CD4-positive, CD25-positive, alpha-beta regulatory T cell (primary cell): ENCODE measurements at places on chromosomes 12 and 14.

DNA sequence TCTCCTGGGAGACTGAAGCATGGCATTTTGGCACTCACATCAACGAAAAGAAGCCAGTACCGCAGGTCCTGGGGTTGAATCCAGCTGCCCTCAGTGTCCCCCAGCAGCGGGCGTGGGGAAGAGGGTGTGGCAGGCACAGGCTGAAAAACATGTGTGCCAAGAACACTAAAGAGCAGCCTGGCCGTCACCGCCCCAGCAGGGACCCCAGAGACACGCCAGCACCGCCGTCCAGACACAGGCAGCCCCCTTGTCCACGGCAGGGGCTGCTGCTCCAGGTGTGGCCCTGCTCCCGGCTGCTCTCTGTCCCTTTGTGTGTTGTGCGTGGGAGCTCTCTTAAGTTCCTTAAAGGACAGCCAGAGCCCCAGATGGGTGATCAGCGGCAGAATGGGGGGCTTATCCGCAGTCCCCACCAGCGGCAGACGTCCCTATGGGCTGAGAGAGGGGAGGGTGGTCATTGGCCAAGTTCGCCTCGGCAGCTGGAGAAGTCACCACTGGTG is 556 bp downstream of the PHETA1 start:
- peak; percentile 13 for DNase-seq

DNA sequence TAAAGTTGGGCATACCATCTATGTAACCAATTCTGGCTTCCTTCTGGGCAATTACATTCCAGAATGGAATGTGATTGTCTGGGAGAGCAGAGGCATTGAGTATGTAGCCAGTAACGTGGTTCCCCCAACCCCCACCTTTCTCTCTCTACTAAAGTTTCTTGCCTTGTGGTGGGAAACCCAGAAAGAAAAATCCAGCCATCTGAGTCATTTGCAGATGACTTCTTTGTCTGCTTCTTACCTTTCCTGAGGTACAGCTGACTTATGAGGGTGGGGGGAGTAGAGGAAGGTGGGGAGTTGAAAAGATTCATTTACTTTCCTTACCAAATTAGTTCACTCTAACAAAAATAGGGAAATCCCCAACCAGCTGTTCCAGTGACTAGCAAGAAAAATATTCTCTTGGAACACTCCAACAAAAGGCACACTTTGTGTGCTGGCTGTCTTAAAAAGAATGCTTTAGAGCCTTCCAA is 112.1 kb upstream of the FRMD6 start:
- no peak for DNase-seq

DNA sequence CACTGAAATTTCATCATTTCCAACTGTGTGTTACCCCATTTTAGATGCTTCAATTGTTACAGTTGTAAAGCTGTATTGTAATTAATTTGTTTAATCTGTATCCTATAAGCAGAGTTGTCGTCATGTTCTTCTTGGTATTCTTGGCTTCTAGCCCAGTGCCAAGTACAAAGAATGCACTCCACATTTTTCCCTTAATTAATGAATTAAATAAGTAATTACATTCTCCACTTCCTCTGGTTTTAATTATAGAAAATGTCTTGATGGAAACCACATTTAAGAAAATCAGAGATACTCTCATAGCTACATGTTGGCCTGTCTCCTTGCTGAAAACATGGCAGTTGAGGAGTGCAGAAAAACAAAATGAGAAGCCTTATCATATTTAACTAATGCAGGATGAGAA is 746 bp downstream of the DNAI7 start:
- DNase-seq, result no peak

GRCh38 chr14:67602076-67602475 is 2.0 kb upstream of the PIGH start:
- no peak for DNase-seq

GRCh38 chr14:67432050-67432564 is 20.1 kb upstream of the PLEK2 start:
- no peak for DNase-seq

GRCh38 chr14:72172049-72172448 is 239.8 kb downstream of the RGS6 start:
- DNase-seq, result no peak

DNA sequence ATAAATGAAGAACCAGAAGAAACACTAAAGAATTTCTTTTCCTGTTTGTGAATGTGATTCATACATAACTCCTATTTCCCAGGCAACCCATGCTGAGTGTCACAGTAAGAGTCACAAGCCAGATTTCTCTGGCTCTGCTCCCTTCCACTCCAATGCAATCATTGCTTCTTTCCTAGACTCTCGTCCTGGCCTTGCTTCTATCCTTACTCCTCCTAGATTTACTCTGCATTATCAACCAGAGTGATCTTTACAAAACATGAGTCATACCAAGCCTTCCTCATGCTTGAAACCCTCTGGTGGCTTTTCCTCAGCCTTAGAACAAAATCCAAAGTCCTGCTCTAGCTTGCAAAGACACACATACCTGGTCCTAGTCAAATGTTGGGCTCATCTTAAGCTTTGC is 13.3 kb downstream of the IL22 start:
- no peak for DNase-seq

GRCh38 chr14:56125772-56126636 is 7.8 kb downstream of the PELI2 start:
- DNase-seq, result no peak

DNA sequence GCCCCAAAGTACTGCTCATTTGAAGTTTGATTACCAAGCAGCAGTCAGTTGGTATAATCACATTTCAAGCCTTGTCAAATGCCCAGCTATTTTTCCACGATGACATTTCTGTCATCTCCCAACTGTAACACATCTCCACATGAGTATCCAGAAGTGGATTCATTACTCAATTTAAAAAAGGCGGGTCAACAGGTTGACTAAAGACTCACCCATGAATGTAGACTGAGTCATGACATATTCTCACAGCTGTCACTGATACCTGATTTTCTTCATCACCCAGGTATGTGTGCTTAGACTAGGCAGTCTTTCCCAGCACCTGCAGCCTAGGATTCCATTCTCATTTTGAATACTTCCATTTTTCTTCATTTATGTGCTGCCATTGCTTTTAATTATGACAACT is 75.1 kb upstream of the DBX2 start:
- no peak for DNase-seq

DNA sequence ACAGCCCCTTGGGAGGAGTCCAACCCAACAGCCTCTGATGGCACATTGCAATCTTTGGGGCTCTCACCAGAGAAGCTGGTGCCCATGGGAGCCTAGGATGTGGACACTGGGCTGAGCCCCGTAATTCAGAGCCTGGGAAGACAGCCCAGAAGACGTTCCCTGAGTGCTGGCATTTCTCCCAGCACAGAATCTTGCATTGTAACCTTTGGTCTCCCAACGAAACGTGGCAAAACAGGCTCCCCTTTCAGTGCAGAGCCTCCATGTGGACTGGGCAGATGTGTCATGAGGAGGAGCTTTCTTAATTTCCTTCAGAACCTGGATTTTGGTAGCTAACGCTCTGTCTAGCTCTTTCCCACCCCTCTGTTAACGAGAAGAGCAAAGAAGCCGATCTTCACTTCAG is 26.3 kb downstream of the BATF start:
- no peak for DNase-seq

DNA sequence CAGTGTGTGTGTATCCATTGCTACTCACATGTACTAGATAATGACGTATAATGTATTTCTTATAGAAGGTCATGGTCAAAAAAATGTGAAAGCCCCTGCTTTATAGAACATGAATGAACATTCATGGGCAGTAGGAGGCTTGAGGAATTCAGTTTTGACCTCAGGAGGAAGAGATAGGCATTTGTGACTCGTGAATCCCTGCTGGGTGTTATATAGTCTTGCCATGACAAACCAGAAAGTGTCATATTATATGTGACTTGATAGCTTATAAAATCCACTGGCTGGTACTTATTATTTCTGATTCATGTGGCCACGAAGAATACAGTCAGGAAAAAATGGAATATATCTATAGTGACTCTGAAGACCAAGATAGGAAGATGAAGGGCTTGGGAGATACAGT is 287.6 kb downstream of the CEP128 start:
- DNase-seq, result no peak

DNA sequence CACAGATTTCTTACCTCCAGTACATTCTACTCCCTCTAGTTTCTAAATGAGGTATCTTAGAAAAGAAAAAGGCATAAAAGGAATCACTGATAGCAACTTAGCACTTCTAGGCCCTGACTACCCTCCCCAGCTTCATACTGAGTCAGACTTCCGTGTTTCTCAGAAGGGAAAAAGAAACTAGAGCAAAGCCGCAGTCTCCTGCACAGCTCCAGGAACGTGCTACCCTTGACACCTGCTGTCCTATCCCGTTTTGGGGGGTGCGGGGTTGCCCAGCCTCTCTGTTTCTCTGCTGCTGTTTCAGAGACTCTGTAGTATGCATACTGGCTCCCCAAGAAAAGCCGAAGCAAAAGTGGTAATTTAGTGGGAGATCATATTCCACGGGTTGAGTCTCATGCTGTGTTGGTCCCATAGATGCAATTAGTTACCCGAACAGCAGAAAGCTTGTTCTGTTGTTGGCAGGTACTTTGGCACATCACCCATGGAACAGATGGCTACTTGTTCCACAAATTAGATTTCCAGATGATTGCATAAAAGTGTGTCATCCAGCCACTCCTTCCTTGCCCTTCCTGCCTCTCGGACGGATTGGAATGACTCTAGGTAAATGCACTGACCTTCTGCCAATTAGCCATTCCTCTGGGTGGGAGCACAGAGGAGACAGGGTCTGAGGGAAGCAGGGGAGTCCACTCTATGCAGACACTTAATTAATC is 438.1 kb downstream of the FUT8 start:
- DNase-seq, result peak; percentile 12

DNA sequence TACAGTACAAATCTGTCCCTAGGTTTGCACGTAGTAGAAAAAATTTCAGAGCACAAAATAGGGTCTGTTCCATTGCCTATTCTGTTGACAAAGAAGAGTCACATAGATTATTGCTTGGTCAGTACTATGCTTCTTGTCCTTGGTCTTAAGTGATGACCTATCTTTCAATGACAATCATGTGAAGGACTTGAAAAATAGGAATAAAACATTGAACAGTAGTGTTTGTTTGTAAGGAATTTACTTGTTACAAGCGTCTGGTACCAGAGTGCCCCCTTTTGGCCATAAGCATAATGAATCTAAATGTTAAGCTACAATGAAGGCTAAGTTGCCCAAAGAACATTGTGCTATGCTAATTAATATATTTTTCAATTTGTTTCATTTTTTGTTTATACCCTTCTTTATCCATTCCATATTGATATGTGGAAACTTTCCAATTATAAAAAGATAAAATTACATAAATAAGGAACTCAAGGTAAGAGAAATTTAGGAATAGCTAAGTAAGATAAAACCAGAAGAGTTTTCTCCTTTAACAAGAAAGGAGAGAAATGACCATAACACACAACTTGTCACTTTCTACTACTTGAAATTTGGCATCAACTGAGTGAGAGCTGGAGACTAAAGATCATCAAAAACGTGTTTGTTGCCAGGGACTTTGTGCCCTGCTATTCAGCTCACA is 204.7 kb downstream of the EPS8 start:
- peak; percentile 58 for DNase-seq

DNA sequence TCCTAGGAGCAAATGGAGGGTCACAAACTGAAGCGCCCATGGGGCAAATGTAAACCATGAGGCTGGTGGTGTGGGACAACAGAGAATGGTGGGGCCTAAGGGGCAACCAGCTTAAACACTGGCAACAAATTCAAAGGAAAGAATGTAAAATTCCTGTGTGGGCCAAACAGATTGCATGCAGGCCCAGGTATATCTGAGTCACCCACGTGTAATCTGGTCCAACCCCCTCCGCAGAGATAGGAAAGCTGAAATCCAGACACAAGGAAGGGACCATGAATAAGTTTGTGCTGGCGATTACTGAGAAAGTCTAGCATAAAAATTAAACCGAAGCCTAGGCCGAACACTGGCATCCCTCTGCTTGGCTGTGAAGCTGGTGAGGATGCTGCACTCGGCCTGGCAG is 71.6 kb downstream of the ITPK1 start:
- DNase-seq, result no peak

DNA sequence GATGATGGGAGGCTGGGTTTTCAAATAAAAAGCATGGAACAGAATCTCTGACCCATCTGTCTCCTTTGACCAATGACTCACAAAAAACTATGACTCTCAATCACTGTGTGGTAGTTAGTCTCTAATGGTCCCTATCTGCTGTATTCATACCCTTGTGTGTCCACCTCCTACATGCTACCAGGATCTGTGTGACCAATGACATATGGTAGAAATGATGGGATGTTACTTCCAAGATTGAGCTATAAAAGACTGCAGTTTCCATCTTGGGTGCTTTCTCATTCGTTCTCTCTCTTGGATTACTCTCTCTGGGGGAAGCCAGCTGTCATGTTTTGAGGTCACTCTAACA is 144.7 kb upstream of the BTG1 start:
- no peak for DNase-seq

DNA sequence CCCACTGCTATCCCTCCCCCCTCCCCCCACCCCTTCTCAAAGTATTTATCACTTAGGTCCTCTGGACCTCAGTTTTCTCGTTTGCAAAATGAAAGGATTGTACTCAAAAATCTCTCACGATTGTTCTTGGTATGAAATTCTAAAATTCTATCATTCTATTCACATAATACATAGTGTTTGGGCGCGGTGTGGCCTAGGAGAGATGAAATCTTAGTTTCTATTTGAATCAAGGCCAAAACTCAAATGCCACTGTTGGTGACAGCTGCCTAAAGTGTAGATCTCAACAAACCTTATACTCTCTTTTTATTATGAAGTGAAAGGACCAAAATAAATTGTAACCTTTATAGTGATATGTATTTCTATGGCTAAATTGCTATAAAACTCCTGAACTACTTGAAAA is 23.7 kb upstream of the YAF2 start:
- DNase-seq, result no peak

DNA sequence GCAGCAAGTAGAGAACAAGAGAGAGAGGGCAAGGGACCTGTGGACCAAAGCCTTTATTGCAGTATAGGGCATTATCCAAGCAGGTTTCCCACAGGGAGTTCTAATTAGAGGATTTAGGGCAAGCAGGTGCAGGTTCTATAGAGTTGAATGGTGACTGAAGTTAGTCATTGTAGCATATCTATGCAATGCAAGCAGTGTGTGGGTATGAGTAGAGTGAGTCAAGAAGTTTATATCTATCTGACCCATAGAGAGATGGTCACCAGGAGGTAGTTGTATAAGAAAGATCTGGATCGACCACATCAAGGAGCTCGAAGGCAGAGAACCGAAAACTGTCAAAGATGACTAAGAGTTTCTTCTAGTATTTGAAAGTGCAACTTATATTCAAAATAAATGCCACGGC is 167.3 kb downstream of the PLCZ1 start:
- DNase-seq, result no peak

- no peak for DNase-seq
These were observed 1.2 kb upstream of the OAS1 start for GRCh38 chr12:112905451-112906089.

DNA sequence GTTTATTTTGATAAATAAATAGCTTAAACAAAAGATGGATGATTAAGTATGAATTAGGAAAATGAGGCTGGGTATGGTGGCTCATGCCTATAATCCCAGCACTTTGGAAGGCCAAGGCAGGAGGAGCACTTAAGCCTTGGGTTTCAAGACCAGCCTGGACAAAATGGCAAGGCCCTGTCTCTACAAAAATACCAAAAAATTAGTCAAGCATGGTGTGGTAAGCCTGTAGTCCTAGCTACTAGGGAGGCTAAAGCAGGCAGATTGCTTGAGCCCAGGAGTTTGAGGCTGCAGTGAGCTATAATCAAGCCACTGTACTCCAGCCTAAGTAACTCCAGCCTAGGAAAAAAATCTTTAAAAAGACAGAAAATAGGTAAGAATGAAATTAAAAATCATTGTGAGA is 96.0 kb downstream of the BCL2L14 start:
- no peak for DNase-seq

GRCh38 chr12:77232045-77232444 is 166.7 kb upstream of the E2F7 start:
- DNase-seq, result no peak
